ENCODE measurements at places on chromosomes 3 and 15.

GRCh38 chr15:22980189-22981050, at the start of gene CYFIP1:
Gene CYFIP1, minus strand, starts transcription at chr15:22980368. Its CDS starts 33,083 bp downstream, at chr15:22947285.
- DNase-seq, result peak; percentile 99

DNA sequence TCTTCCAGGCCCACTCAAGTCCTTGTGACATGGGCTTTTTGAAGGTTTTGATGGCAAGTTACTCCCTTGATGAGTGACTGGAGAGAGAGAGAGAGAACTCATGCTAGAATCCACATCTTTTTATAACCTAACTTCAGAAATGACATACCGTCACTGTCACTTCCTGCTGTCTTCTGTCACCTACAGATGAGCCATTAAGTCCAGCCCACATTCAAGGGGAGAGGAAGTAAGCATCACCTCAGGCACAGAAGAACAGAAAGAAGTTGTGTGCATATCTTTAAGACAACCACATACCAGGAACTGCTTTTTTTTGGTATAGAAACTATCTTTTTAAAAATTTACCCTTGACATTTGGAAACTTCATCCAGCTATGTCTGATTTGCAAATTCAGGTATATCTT, 16.6 kb upstream of the TXNRD3 start:
- DNase-seq, result no peak

DNA sequence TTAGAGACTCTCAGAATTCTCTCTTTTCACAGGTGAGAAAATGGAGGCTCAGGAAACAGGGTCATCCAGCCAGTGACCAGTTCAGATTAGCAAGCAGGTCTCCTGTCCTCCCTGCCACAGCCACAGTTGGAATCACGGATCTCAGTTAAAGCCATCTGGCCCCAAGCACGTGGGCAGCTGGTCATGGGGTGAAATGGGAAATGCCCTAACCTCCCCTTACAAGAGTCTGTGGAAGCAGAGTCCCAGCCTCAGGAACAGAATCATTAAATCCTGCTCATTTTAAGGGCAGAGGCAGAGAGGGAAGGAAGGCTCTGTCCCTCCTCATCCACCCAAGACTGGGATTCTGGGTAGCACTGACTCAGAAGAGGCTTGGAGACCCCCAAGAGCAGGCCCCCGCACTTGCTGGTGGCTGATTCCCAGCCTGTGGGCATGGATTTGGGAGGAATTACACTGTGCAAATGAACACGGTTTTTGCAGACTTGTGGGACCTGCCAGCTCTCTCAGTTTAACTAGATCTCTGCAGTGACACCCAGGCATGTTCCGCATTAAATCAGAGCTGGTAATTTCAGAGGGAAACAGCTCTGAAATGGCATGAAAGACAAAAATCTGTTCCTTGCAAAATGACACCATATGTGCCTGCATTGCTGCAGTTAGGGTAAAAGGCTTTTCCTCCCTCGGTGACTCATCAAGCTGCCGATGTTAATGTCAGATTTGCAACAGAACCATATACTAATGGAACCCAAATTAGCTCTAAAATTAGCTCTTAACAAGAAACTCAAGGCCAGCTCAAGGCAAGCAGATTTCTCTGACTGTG, 89.0 kb downstream of the BDH1 start:
- peak; percentile 76 for DNase-seq

DNA sequence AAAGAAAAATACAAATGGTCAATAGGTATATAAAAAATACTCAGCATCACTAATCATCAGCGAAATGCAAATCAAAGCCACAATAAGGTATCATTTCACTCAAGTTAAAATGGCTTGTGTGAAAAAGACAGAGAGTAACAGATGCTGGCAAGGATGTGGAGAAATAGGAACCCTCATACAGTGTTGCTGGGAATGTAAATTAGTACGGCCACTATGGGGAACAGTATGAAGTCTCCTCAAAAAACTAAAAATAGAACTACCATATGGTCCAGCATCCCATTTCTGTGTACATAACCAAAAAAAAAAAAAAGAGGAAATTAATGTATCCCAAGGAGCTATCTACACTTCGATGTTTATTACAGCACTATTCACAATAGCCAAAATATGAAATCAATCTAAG, 98.1 kb upstream of the TGFBR2 start:
- no peak for DNase-seq

DNA sequence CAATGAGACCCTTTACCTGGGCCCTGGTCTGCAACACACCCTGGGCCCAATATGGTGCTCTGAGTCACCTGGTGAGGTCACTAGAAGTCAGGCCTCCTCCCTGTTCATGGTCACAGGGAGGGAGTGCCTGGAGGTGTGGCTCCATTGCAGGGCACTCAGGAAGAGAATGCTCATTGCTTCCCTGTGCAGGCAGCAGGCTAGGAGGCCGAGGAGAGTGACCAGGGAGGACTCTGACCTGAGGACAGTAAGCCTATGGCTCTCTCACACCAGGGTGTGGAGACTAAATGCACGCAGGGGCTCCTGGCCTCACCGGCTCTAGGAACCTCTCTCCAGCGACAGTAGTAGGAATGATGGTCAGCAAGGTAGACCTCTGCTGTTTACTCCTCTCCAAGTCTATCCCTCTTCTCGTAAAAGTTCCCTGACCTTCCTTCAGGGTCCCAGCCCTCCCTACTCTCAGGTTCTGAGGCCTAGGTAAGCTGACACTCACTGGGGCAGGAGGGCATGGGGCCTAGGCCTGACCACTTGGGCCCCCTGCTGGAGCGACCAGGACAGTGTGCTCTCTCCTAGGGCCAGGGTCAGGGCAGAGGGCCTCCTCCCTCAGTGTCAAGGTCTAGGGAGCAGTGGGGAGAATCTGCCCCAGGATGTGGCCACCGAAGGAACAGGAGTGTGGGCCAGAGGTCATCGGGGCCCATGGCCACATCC, 9.6 kb upstream of the SLCO2A1 start:
- DNase-seq, result peak; percentile 46

DNA sequence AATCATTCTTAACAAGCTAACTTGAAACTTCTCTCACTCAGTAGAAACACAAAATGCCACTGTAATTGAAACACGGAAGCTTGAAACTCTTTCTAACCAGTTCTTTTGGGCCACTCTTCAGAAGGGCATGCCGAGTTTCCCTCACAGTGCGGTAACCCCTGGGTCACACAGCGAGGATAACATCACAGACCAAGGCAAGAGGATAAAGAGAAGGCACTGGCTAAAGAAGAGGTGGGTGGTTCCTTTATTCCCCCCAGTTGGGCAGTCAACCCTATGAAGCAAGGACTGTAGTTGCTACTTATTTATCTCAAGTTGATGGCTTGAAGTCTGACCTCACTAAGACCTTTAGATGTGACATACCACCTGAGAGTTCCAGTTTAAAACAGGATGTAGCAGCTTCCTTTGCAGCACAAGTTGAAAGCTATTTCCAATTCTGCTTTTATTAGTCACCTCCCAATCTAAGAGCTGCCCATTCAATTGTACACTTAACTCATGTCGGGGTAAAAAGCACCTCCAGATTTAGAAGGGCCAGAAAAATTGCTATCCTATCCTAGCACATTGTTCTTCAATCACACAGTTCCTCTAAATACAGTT, 272.4 kb downstream of the TIGIT start:
- no peak for DNase-seq

DNA sequence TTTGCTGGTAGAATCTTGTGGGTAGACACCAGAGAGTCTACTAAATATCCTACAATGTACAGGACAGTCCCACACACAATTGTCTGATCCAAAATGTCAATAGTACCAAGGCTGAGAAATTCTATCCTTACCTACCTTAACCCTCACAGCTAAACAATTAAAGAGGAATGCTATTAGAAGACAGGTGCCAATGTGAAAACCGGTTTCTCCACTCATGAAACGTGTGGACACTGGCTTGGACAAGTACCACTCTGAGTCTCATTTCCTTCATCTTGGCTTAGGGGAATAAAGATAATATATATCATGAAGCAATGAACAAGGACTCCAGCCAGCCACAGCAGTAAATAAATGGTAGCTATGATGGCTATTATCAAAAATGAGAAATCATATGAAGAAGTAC, 90.2 kb downstream of the RFTN1 start:
- no peak for DNase-seq

- DNase-seq, result no peak
These were observed 276.3 kb downstream of the RYR3 start for GRCh38 chr15:33586786-33587697.

GRCh38 chr3:41190509-41191284, 8.6 kb upstream of the CTNNB1 start:
- DNase-seq, result no peak

DNA sequence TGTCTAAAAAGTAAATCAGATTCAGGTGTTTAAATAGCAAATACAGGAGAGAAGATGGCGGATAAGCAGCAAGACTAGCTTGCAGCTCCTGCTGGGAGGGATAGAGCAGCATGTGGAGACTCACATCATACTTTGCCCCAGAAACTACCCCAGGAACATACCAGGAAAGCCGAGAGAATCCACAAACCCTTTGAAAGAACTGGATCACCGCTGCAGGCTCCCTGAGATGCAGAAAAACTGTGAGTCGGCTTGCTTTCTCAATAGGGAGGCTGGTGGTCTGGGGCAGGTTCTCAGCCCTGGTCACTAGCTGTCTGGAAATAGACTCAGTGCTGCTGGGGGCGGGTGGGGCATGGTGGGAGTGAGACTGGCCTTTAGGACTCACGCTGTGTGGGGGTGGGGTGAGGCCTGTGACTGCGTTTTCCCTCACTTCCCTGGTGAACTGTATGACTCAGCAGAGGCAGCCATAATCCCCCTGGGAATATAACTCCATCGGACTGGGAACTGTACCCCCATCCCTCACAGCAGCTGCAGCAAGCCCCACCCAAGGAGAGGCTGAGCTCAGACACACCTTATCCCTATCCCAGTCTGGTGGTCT, 142.8 kb downstream of the CNTN6 start:
- DNase-seq, result no peak

DNA sequence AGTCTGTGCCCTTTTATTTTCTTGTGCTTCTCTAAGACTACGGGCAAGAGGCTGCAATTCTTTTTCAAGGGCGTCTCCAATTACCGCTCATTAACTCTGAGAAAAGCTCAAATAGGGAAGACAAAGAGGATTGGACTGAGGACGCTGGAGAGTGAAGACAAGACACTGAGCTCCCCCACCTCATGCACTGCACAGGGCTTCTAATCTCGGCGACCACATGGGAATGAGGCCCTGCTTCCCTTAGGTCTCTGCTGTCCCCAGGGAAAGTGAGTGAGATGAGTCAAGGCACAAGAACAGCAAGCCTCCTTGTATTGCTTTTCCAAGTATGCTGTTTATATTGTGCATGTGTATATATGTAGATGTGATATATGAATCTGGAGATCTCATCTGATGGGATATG, 392.2 kb upstream of the CFAP20DC start:
- DNase-seq, result no peak

- no peak for DNase-seq
These were observed 19.8 kb downstream of the UBA5 start for GRCh38 chr3:132679911-132680310.

DNA sequence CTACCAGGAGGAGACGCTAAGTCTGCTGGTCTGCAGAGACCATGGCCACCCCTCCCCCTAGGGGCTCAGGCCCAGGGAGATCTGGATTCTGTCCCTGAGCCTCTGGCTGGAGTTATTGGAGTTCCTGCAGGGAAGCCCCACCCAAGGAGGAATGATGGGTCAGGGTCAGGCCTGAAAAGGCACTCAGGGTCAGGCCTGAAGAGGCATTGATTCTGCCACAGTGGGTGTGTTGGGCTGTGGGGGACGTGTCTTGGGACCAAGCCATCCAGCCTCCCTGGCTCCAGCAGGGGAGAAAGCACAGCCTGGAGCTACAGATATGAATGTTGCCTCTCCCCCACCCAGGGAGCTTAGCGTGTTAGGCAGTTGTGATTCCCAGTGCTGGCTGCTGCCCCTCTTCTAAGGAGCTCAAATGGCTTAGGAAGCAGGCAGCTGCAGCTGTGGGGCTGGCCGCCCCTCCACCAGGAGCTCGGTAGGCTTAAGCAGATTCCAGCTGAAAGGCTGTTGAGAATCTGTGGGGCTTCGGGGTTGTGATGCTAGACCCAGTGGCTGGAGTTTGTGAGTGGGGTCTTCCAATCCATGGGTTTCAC, 176.7 kb downstream of the CHL1 start:
- DNase-seq, result no peak

- peak; percentile 11 for DNase-seq
These were observed 514 bp downstream of the PLS1 start for GRCh38 chr3:142596726-142597088.

DNA sequence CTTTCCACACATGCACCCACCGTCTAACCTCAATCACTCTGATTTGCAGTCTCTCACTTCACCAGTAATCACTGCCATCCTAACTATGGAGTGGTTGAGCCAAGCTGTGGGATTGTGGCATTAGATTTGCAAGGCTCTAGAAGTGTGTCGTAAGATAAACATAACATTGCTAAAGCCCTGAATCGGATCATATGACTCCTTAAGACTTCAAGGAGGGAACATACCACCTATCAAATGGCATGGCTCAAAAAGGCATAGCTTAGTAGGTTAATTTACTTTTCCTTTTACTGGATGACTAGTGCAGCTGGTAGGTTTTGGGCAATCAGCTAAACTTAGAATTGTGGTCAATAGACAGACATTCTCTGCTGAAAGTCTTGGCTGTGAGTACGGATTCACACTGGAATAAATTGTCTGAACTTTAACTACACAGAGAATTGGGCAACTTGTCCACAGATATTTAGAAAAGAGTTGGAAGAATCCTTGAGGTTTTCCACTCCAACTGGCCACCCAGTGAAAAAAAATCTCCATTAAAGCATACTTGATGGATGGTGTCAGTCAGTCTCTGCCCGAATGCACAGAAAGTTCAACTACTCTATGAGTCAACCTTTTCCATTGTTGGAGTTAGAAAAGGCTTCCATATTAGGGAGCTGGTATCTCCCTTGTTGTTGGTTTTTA, 476.7 kb upstream of the CBLB start:
- peak; percentile 67 for DNase-seq

GRCh38 chr3:169662132-169662842, 1.2 kb downstream of the MECOM start:
- DNase-seq, result peak; percentile 87

- DNase-seq, result peak; percentile 3
These were observed 82.8 kb downstream of the SEC22A start for GRCh38 chr3:123284399-123285010.

- no peak for DNase-seq
These were observed 23.0 kb upstream of the BFSP2 start for GRCh38 chr3:133376810-133377209.

GRCh38 chr3:82306189-82306588, 544.7 kb upstream of the GBE1 start:
- no peak for DNase-seq

- DNase-seq, result no peak
These were observed 18.1 kb downstream of the TRPM1 start for GRCh38 chr15:31083370-31083780.

GRCh38 chr15:99574048-99574447, 8.3 kb downstream of the MEF2A start:
- no peak for DNase-seq

- DNase-seq, result no peak
These were observed 3.6 kb downstream of the SMC4 start for GRCh38 chr3:160403028-160403545.

- no peak for DNase-seq
These were observed 61.4 kb downstream of the CCDC54 start for GRCh38 chr3:107438671-107439070.

DNA sequence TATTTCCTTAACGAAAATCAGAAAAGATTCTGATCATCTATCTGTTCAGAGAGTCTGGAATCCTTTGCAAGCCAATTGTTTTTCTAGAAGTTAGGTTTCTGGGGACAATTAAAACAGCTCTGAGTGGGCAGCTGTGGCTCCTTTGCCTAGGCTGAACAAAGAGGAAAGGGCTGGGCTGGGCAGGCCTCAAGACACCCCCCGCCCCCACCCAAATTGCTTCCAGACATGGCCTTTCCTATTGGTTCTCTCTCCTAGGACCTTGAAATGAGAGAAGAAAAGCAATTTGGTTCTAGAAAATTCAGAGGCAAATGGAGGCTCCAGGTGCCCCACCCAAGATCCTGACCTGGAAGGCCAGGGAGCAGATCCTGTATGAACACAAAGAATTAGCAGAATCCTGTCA, 2.3 kb upstream of the ADPGK start:
- no peak for DNase-seq

Measured in AG20443 (cell line).